Skeletal muscle tissue (tissue), 5 donors: ENCODE measurements at places on chromosomes 12 and 14. TPM values are rescaled to one million over a fixed set of nuclear protein-coding genes. Genes with fewer than 3 reads are reported as not detected.

POTEG gene
- not detected for total RNA-seq

RABGGTA gene
- 11.5 TPM for total RNA-seq

CPNE8 gene
- 4.7 TPM for total RNA-seq

MYL2 gene
- 140 TPM for total RNA-seq

NGB gene
- not detected for total RNA-seq

RERGL gene
- total RNA-seq, result 1.0 TPM

IL22 gene
- total RNA-seq, result not detected

GUCY2C gene
- not detected for total RNA-seq

RTL1 gene
- 9.4 TPM for total RNA-seq

FLRT2 gene
- total RNA-seq, result 37.6 TPM

CMAS gene
- 26.6 TPM for total RNA-seq

STYK1 gene
- total RNA-seq, result not detected

TMPRSS12 gene
- total RNA-seq, result not detected
